RPMI8226 (cell line): ENCODE measurements at places on chromosomes 4 and X.

DNA sequence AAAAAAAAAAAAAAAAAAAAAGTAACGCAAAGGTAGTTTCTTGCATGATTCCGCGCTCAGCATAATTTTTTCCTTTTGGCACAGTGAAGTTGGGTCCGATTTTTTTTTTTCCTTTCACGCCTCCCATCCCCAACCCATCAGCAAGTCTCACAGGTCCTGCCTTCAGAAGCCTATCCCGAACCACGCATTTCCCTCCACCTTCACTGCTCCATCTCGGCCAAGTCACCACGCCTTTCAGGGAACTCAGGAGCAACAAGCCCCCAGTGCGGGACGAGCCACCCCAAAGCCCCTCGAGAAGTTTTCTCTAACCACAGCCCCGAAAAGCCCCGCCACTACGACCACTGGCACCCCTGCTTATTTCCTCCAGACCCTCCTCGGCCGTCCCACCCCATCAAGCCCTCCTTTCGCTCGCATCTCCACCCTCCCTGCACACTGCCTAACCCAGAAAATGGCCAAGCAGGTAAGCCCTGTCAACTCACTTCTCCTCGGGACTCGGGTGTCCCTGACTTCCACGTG lies 1.0 kb downstream of the SLBP start:
- DNase-seq: no peak

- no peak for DNase-seq
These were observed 40.0 kb upstream of the APLN start for GRCh38 chrX:129694805-129695204.

GRCh38 chr4:60122820-60123219 lies 1077.3 kb upstream of the ADGRL3 start:
- DNase-seq: no peak

- DNase-seq: no peak
These were observed 95.3 kb upstream of the EGFL6 start for GRCh38 chrX:13474164-13474516.

- DNase-seq: no peak
These were observed 175.0 kb downstream of the MAPK10 start for GRCh38 chr4:86184901-86185285.

- peak; percentile 5 for DNase-seq
These were observed 813 bp downstream of the DIAPH2 start for GRCh38 chrX:96685210-96686099.

GRCh38 chr4:84089652-84090437 lies 409.2 kb downstream of the NKX6-1 start:
- no peak for DNase-seq

GRCh38 chr4:75786938-75787337 lies 62.6 kb downstream of the USO1 start:
- no peak for DNase-seq

- no peak for DNase-seq
These were observed 238.5 kb downstream of the PRR32 start for GRCh38 chrX:127057891-127058619.

DNA sequence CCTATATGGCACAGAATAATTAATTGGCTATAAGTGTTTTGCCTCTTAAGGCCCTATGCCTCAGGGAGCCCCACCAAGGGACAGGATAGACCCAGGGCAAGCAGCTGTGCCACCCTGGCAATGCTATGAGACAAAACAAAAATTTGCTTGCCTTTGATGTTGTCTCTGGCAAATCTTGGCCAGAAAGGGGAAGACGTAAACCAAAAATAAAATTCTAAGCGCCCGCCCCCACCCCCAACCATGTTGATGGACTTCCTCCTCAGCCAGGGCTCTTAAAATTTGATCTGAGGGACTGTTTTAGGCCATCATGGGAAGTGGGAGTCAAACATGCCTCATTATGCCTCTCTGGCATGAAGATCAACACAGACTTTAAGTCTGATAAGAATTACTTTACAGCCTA lies 130.5 kb upstream of the APOOL start:
- DNase-seq: no peak

GRCh38 chr4:140097572-140097971 lies 56.4 kb downstream of the MAML3 start:
- DNase-seq: no peak

DNA sequence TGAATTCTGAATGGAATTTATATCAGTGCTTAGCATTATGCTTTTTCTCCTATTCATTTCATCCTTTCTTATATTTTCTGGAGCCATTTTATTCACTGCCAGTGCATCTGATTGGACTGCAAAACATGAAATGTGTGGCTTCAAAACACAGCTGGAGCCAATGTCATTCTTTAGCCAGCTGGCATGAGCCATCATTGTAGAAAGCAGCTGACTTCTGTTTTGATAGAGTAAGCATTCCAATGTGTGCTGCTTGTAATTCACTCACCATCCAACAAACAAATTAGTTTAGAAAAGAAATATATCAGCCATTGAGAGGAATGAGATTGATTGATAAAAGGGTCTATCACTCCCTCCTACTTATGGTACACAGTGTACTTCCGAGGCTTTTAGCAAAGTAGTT lies 2616.0 kb downstream of the ARAP2 start:
- no peak for DNase-seq

GRCh38 chr4:174848596-174848995 lies 19.5 kb upstream of the GLRA3 start:
- no peak for DNase-seq

DNA sequence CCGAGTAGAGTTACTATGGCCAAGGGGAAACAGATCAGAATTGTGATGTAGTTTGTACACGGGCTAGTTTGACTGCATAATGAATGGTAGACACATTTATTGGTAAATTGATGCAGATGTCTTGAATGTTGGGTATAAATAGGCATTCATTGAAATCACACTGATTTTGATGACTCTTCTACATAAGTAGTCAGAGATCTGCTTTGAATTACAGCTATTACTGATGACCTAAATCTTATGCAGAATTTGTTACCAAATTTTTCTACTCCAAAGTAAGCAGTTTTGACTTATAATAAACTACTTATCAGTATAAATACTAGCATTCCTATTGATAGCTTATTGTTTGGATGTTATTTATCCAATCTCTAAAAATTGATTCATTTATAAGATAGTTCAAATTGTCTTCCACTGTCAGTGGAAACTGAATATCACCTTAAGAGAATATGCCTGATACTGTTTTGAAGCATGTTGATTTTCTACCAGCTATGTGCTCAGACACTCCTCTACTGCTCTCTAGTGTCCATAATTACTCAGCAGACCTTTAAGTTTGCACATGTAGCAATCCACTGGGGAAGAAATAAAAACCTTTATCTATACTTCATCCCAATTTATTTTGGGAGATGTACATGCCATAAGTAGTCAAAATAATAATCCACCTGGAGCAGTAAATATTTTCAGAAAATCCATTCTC lies 120.3 kb downstream of the RASL11B start:
- DNase-seq: no peak

GRCh38 chr4:108884596-108884995 lies 121.7 kb upstream of the ETNPPL start:
- DNase-seq: no peak

DNA sequence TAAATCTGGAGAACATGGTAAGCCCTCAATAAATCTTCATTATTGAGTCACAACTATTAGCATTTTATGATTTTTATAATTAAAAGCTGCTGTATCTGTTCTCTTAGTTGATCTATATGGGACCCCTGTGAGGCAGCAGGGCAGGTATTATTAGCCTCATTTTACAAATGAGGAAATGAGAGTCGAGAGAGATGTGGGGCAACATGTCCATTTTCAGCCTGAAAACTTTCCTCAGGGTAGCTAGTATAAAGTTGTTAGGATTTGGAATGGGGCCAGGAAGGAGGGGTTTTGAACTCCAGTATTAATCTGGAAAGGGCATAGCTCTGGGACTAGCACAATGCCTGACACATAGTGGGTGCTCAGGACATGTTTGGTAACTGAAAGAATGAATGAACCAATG lies 191.7 kb upstream of the GPC4 start:
- peak; percentile 57 for DNase-seq

- no peak for DNase-seq
These were observed 647.4 kb downstream of the BCOR start for GRCh38 chrX:39450234-39450977.
